ENCODE measurements at places on chromosomes 7 and 10.

GRCh38 chr10:114662646-114663217 is 4.7 kb upstream of the ABLIM1 start:
- DNase-seq: no peak

- DNase-seq: no peak
These were observed 62.9 kb downstream of the REEP3 start for GRCh38 chr10:63583909-63584724.

GRCh38 chr10:113171662-113172061 is 221.6 kb downstream of the TCF7L2 start:
- no peak for DNase-seq

- no peak for DNase-seq
These were observed 17.7 kb downstream of the CACNB2 start for GRCh38 chr10:18157881-18158280.

DNA sequence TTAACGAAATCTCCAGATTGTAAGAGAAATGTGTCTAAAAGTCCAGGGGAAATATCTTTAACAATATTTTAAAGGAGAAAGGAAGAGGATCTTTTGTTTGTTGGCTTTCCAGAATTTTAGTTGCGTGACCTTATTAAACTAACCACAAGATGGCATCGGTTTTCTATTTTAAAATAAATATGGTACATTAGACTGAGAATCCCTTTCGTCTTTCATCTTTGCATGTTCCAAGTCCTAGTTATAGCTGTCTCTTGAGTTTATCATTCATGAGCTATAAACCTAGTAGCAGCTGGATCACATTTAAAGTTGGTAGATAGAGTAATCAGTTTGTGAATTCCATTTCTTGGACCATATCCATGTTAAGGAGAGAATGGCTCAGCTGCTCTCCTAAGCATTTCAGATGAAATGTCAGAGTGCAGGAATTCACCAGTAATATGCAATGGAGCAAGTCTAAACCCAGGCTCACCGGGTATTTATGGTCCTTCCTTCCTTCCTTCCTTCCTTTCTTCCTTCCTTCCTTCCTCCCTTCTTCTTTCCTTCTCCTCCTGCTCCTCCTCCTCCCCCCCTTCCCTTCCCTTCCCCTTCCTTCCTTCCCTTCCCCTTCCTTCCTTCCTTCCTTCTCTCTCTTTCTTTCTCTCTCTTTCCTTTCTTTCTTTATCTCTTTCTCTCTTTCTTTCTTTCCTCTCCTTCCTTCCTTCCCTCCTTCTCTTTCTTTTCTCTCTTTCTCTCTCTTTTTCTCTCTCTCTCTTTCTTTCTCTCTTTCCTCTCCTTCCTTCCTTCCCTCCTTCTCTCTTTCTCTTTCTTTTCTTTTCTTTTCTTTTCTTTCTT is 57.8 kb upstream of the RAB18 start:
- no peak for DNase-seq

GRCh38 chr10:122931088-122931906 is 20.9 kb downstream of the FAM24A start:
- no peak for DNase-seq

DNA sequence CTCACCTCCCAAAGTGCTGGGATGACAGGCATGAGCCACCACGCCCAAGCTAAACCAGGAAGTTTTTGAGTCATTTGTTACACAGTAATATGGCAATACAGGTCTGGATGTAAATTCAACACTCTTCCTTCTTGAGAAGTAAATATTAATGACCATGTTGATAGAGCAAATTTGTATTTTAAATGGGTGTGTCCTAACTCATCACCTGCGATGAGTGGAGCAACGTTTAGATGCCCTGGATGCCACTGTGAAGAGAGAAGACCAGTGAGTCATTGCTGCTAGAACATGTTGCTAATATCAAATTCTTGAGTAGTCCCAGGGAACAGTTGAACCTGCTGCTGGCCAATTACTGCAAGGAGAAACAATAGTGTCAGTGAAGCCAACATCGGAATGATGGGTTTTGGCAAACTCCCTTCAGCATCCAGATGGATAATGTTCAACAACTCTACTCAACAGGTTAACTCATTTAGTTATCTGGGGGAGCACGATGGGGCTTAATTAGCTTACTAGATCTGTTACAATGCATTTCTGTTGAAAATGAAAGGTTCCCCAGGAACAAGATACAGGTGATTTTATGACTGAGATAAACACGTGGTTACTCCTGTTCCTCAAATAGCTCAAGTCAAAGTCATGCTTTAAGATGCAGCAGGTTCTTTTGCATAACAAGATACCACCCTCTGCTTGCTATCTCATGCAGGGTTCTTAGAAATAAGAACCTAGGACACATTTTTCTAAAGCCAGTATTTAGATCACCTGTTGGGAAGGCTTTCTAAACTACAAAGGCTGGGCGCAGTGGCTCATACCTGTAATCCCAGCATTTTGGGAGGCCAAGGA is 146.8 kb downstream of the CALN1 start:
- no peak for DNase-seq

GRCh38 chr10:9819756-9820494 is 1197.7 kb upstream of the CELF2 start:
- no peak for DNase-seq

GRCh38 chr7:50206453-50207250 is 97.9 kb upstream of the IKZF1 start:
- DNase-seq: peak; percentile 58

GRCh38 chr10:132493756-132494290 is 43.8 kb upstream of the INPP5A start:
- DNase-seq: no peak

DNA sequence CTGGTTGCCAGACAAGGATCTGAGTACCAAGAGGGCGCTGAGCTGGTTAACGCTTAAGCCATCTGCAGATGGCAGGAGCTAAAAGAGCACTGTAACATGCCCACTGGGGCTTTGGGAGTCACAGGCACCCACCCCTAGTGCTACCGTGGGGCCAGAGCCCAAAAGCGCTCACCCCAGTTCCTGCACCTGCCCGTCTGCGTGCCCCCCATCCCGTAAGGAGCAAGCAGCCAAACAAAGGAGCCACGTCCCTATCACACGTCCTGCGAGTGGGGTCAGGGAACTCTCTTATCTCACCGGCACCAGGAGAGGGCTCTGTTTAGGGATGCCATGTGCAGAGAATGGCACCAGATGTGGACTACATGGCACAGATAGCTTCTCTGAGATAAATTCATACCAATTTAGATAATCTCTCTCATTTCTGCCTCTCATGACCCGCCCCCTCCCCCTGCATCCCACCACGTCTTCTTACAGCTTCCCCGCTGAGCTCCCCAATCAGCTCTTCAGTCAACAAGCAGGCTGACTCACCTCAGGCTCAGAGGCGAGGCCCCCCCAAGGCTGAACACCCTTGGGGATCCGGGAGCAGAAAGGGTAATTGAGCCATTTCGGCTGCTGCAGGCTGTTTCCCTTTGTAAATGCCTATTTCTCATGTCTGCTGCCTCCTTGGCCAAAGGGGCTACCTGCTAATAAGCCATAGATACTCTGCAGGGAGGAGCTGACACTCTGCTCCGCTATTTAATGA is 235.7 kb downstream of the GRID1 start:
- DNase-seq: no peak

GRCh38 chr7:83835424-83835823 is 186.5 kb upstream of the SEMA3E start:
- DNase-seq: no peak

DNA sequence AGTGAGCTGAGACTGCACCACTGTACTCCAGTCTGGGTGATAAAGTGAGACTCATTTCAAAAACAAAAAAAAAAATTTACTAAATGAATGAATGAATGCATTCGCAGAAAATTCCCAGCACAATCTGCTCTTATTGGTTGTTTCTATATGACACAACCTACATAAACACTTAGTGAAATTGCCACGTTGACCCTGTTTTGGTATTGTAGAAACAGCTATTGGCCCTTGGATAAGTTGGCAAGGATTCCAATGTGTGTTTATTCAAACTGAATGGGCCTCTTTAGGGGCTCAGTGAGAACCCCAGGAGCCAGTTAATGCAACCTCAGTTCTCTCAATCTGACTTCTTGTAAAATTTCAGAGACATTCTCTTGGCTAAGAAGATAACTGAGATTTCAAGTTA is 66.0 kb downstream of the HHEX start:
- no peak for DNase-seq

- DNase-seq: no peak
These were observed 157.1 kb downstream of the EXOC4 start for GRCh38 chr7:133409966-133410365.

- no peak for DNase-seq
These were observed 871 bp downstream of the POP7 start for GRCh38 chr7:100706672-100707311.

GRCh38 chr7:108824840-108825580 is 255.3 kb downstream of the DNAJB9 start:
- DNase-seq: no peak

DNA sequence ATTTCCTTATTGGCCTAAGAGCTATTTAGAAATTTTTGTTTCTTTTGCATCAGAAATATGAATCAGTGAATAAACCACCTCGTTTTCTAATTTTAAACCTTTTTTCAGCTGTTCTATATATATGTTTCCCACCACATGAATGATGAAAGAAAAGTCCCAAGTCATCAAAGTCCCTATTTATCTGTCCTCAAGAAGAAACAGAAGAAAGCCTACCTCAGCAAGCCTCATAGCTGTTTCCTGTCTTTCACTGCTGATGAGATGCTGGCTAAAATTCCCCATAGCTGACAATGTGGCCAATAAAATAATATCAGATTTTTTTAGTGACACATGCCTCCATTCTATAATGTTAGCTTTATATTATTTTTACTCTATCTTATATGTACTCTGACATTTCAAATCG is 54.2 kb downstream of the SEC61G start:
- DNase-seq: no peak

DNA sequence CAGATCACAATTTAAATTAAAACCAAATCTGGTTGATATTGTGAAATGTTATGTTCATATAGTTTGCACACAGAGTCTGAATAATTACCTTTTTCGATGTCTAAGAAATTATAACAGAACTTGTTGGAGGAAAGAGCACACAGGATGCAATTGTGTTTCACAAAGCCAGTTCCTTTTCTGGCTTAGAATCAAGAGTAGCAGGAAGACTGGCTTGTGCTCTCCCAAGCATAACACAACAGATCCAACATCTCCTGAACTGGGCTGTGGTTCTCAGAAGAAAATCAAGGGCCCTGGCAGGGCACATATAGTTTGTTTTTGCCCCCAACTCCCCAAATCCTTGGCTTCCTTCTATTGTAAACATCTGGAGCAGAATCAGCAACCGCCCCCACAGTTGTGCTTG is 62.7 kb downstream of the LRRC4 start:
- DNase-seq: no peak

- DNase-seq: no peak
These were observed 26.3 kb downstream of the IGF2BP3 start for GRCh38 chr7:23443974-23444373.

DNA sequence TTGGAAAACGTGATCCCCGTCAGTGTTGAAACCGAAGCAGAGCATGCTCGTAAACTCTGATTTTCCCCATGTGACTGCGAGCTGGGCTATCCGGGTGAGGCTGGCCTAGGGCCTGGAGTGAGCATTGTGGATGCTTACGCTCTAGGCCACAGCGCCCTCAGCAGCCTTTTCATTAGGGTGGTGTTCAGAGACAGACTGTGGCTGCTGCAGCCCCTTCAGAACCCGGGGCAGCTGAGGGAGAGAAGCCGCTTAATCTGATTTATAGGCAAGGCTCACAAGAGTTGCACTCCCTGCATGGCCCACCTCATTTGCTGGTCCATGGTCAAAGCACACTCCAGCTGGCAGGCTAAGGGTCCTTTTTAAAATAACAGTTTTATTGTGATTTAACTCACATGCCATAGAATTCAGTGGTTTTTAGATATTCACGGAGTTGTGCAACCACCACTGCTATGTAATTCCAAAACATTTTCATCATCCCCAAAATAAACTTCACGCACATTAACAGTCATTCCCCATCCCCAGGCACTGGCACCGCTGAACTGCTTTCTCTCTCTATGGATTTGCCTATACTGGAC is 72.5 kb downstream of the SYPL1 start:
- no peak for DNase-seq

- no peak for DNase-seq
These were observed 2.8 kb upstream of the GAL3ST4 start for GRCh38 chr7:100171087-100171681.

GRCh38 chr7:107248551-107249316 is 79.9 kb downstream of the HBP1 start:
- DNase-seq: no peak

GRCh38 chr7:117034851-117035464 is 81.7 kb downstream of the ST7 start:
- no peak for DNase-seq

- no peak for DNase-seq
These were observed 22.4 kb downstream of the KCNH2 start for GRCh38 chr7:150955519-150956394.

GRCh38 chr7:63117-63480 is 129.3 kb upstream of the FAM20C start:
- no peak for DNase-seq

- DNase-seq: no peak
These were observed 1.1 kb downstream of the DENND2A start for GRCh38 chr7:140639366-140640053.

GRCh38 chr7:41912851-41913567 is 210.1 kb upstream of the INHBA start:
- DNase-seq: no peak

DNA sequence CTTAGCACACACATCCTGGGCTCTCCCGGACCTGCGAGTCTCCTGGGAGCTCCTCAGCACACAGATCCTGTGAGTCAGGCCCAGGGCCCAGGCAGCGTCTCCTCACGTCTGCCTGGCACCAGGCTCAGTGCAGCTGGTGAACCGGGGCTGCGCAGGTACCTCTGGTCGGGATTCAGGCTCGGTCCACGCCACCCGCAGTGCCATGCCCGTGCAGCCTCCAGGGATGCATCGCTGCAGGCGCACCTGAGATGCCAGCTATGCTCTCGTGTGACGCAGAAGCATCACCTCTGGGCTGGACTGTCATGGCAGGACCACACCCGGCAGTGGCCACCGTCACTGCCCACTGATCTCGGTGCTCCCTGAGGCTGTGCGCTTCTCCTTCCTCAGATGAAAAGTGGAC is 52.0 kb downstream of the NKX6-2 start:
- DNase-seq: no peak

GRCh38 chr7:33736521-33737221 is 168.7 kb upstream of the BMPER start:
- DNase-seq: no peak

All from stimulated activated CD8-positive, alpha-beta memory T cell treated with anti-CD3 and anti-CD28 coated beads, Interleukin-2, amount 100 ng/mL, for 1 hour (primary cell).